ENCODE measurements at places on chromosomes 6 and 20.

DNA sequence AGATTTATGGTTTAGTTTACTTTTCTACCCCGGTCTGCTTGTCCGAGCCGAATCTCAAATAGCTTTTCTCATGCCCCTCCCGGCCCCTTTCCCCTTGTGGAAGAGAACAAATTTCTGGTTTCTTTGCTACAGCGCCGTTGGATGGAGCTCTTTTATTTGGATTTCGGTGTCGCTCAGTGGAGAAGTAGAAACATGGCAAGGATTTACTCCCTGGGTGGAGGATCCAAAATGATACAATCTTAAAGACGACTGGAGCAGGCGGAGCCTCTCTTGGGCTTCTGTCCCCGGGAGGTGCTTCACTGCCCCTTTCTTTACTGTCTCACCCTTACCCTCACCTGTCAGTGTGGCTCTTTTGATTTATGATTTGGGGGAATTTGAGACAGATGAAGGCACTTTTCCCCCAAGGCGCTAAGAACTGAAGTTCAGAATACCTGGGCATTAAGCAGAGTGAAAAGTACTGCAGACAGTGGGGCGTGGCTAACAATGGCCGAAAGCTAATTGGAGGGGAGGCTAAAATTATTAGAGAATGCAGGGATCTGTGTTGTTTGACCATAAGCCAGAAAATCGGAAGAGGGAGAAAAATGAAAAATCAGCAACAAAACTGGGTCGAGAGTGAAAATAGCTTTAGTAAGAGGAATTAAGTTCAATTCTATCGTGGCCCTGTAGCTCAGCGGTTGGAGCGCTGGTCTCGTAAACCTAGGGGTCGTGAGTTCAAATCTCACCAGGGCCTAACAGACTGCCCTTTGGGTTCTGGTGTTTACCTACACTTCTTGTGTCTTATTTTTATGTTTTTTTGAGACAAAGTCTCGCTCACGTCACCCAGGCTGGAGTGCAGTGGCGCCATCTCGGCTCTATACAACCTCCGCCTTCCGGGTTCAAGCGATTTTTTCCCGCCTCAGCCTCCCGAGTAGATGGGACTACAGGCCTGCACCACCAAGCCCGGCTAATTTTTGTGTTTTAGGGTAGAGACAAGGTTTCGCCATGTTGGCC is 145.1 kb upstream of the ZNF184 start:
- peaks cover 18% of the 10 kb centered on the region for H3K4me1 ChIP-seq
- no peak overlapping the region for H3K27ac ChIP-seq
- no peaks in the 10 kb centered on the region for H3K27me3 ChIP-seq
- H3K4me3 ChIP-seq: peak overlapping the region; percentile 6
- DNase-seq: no peak
- H3K36me3 ChIP-seq: no peaks in the 10 kb centered on the region

GRCh38 chr6:140046016-140046632 is 671.7 kb upstream of the CITED2 start:
- no peak for DNase-seq
- H3K27ac ChIP-seq: no peak overlapping the region
- H3K27me3 ChIP-seq: no peaks in the 10 kb centered on the region
- H3K36me3 ChIP-seq: no peaks in the 10 kb centered on the region
- no peaks in the 10 kb centered on the region for H3K4me1 ChIP-seq

DNA sequence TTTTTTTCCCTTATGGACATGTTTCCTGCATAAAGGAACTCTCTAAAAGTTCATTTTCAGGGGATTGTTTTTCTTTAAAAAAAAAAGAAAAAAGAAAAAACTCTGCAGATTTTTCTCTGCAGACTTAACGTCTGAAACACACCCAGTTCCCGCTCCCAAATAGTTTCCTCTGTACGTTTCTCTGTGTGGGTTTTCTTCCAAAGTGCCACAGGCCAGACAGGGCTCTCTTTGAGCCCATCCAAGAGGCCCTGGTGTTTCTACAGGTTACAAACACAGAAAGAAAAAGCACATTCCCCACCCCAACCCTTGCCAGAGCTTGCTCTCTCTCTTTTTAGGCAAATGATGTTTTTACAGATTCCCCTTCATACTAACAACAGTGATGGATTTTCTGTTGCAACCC is 258.6 kb downstream of the FNDC1 start:
- no peak for DNase-seq
- no peak overlapping the region for H3K4me3 ChIP-seq
- H3K4me1 ChIP-seq: no peaks in the 10 kb centered on the region
- H3K36me3 ChIP-seq: no peaks in the 10 kb centered on the region
- H3K27me3 ChIP-seq: no peaks in the 10 kb centered on the region

GRCh38 chr6:153214436-153214835 is 83.4 kb upstream of the RGS17 start:
- H3K4me3 ChIP-seq: no peak overlapping the region
- no peaks in the 10 kb centered on the region for H3K27me3 ChIP-seq
- no peak overlapping the region for H3K27ac ChIP-seq
- H3K36me3 ChIP-seq: no peaks in the 10 kb centered on the region
- H3K4me1 ChIP-seq: no peaks in the 10 kb centered on the region
- DNase-seq: no peak

DNA sequence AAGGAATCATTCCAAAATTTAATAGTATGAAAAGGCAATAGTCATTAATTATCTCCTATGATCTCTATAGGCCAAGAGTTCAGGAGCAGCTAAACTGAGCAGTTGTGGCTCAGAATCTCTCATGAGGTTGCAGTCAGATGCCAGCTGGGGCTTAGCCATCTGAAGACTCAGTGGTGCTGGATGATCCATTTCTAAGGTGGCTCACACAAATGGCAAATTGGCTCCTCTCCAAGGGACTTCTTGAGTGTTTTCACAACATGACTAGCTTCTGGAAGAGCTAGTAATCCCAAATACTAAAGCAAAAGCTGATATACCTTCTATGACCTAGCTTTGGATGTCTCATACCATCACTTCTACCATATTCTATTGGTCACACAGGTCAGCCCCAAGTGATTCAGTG is 104.2 kb downstream of the HAO1 start:
- H3K4me3 ChIP-seq: no peak overlapping the region
- no peaks in the 10 kb centered on the region for H3K36me3 ChIP-seq
- peaks cover 3% of the 10 kb centered on the region for H3K4me1 ChIP-seq
- DNase-seq: no peak
- no peaks in the 10 kb centered on the region for H3K27me3 ChIP-seq

GRCh38 chr20:50242863-50243609 is 52.4 kb downstream of the CEBPB start:
- no peak overlapping the region for H3K4me3 ChIP-seq
- peaks cover 27% of the 10 kb centered on the region for H3K4me1 ChIP-seq
- no peaks in the 10 kb centered on the region for H3K36me3 ChIP-seq
- H3K27me3 ChIP-seq: no peaks in the 10 kb centered on the region
- H3K27ac ChIP-seq: peak overlapping the region; percentile 85

DNA sequence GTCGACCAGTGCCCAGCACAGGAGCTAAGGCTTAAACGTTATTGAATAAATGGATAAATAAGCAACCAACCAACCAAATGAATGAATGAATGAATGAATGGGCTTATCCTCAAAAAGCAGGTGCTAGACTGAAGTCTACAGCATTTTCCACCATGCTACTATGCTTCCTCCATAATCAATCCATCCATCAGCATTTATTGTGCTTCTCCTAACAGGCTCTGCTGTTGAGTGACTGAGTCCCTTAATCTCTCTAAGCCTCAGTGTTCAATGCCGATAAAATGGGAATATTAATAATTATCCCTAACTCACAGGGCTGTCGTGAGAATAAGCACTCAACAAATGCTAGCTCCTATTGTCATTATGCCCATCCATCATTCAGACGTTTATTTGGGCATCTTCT is 4.6 kb upstream of the NOL4L start:
- H3K4me3 ChIP-seq: no peak overlapping the region
- H3K27me3 ChIP-seq: no peaks in the 10 kb centered on the region
- H3K36me3 ChIP-seq: no peaks in the 10 kb centered on the region

DNA sequence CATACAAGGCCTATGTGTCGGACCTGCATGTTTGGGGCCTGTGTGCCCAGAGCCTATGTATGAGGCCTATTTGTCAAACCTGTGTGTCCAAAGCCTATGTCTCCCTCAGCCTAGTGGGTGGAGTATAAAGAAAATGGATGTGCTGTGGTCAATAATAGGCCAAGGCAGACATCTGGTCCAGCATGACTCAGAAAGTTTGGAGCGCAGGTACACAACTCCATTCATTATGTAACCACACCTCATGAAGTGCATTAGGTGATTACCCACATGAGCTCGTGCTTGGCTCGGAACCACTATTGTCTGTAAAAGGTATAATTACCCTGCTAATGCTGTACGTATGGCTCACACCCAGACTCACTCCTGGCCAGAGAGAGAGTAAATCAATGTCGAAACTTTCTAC is 302.4 kb upstream of the POU3F2 start:
- no peaks in the 10 kb centered on the region for H3K27me3 ChIP-seq
- H3K27ac ChIP-seq: no peak overlapping the region
- H3K36me3 ChIP-seq: no peaks in the 10 kb centered on the region
- no peak for DNase-seq

GRCh38 chr6:33998660-33999059 is 147.2 kb downstream of the GRM4 start:
- H3K4me3 ChIP-seq: no peak overlapping the region
- no peak for DNase-seq
- H3K36me3 ChIP-seq: no peaks in the 10 kb centered on the region

GRCh38 chr6:11307226-11307625 is 74.8 kb upstream of the NEDD9 start:
- peaks cover 4% of the 10 kb centered on the region for H3K4me1 ChIP-seq
- H3K4me3 ChIP-seq: no peak overlapping the region
- no peaks in the 10 kb centered on the region for H3K36me3 ChIP-seq
- no peak overlapping the region for H3K27ac ChIP-seq
- H3K27me3 ChIP-seq: no peaks in the 10 kb centered on the region
- DNase-seq: no peak

- no peak for DNase-seq
- no peaks in the 10 kb centered on the region for H3K27me3 ChIP-seq
- H3K36me3 ChIP-seq: no peaks in the 10 kb centered on the region
Measured at GRCh38 chr6:33590531-33591198, 10.6 kb upstream of the BAK1 start.

DNA sequence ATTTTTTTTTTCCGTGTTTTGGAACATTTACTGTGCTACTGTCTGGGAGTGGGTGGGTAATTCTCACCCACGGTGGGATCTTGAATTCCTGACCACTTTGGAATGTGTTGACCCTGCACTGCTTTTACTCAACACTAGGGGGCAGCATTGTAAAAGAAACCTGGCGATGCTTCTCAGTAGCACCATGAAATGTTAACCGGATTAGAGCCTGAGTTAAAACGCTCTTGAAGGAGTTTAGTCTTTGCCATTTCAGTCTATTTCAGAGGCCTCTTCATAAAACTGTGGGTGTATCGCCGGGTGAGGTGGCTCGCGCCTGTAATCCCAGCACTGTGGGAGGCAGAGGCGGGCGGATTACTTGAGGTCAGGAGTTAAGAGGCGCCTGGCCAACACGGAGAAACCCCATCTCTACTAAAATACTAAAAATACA is 114.4 kb upstream of the PRND start:
- no peak for DNase-seq
- no peak overlapping the region for H3K27ac ChIP-seq
- H3K36me3 ChIP-seq: no peaks in the 10 kb centered on the region
- no peak overlapping the region for H3K4me3 ChIP-seq
- no peaks in the 10 kb centered on the region for H3K4me1 ChIP-seq
- no peaks in the 10 kb centered on the region for H3K27me3 ChIP-seq

GRCh38 chr20:4516876-4517275 is 204.8 kb upstream of the PRND start:
- H3K27ac ChIP-seq: no peak overlapping the region
- DNase-seq: no peak
- H3K27me3 ChIP-seq: no peaks in the 10 kb centered on the region
- no peaks in the 10 kb centered on the region for H3K36me3 ChIP-seq
- no peaks in the 10 kb centered on the region for H3K4me1 ChIP-seq
- H3K4me3 ChIP-seq: no peak overlapping the region

DNA sequence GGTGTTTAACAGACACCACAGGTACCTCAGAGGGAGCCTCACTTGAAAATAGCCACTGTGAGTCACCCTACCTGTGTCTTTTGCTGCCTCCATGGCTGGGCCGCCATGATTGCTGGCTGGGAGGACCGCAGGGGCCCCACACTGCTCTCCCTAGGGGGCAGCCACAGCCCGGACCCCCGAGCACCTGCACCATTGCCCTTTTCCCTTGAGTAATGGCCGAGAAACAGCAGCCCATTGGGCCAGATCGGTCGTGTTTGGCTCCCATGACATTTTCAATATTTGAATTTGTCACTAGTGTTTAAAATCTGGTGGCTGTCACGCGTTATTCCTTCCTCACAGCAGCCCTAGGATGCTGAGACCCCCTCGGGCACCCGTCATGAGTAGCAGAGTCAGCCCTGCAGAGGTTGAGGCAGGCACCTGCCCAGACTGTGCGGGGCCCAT is 6.7 kb downstream of the ZBP1 start:
- H3K27ac ChIP-seq: no peak overlapping the region
- no peak for DNase-seq
- no peaks in the 10 kb centered on the region for H3K36me3 ChIP-seq

GRCh38 chr6:11039040-11039439 is 5.1 kb downstream of the ELOVL2 start:
- H3K27ac ChIP-seq: no peak overlapping the region
- H3K4me3 ChIP-seq: no peak overlapping the region
- DNase-seq: no peak
- peaks cover 12% of the 10 kb centered on the region for H3K4me1 ChIP-seq
- no peaks in the 10 kb centered on the region for H3K36me3 ChIP-seq

DNA sequence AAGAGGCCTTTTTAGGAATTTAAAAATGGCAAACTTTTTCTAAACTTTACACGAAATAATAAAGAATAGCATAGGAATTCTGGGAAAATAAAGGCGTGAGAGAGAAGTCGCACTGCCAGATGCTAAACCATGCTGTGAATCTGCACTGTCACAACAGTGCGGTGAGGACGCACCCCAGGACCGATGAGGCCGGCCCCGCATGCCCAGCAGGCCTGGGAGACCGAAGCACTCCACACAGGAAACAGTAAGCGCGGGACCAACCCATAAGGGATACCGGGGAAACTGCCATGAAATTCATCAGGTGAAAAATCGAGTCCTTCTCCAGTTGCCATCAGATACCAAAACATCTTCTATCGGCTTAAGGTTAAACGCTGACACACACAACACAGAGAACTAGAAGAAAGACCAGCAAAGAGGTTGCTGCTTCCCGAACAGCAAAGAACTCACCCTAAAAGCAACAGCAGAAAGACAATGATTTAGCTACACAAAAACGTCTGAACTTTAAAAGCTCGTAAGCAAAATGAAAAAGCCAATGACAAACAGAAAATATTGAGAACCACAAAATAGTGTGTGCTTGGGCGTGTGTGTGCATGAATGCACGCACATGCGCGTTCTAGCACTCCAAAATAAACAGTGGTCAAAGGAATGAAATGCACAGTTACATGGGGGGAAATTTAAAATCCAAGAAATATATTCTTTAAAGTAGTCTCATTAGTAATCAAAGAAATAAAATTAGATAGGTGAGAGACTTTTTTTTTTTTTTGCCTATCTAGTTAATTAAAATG is 15.4 kb downstream of the RAMACL start:
- H3K4me1 ChIP-seq: peaks cover 4% of the 10 kb centered on the region
- no peak for DNase-seq
- H3K27ac ChIP-seq: no peak overlapping the region
- no peak overlapping the region for H3K4me3 ChIP-seq

GRCh38 chr6:147621263-147621662 is 112.8 kb downstream of the SAMD5 start:
- H3K27ac ChIP-seq: no peak overlapping the region
- H3K27me3 ChIP-seq: no peaks in the 10 kb centered on the region
- no peak overlapping the region for H3K4me3 ChIP-seq
- H3K36me3 ChIP-seq: no peaks in the 10 kb centered on the region
- no peaks in the 10 kb centered on the region for H3K4me1 ChIP-seq

- no peaks in the 10 kb centered on the region for H3K27me3 ChIP-seq
- peaks cover 29% of the 10 kb centered on the region for H3K4me1 ChIP-seq
- H3K27ac ChIP-seq: peak overlapping the region; percentile 67
- H3K4me3 ChIP-seq: no peak overlapping the region
- H3K36me3 ChIP-seq: no peaks in the 10 kb centered on the region
- DNase-seq: no peak
Measured at GRCh38 chr6:43667245-43668150, 20.1 kb downstream of the MRPS18A start.
